ENCODE measurements at places on chromosomes 7 and 10. TPM values are rescaled to one million over a fixed set of nuclear protein-coding genes. Genes with fewer than 3 reads are reported as not detected.

GRCh38 chr10:1094112-1095057 is 38.2 kb downstream of the WDR37 start:
- no peak for DNase-seq

GRCh38 chr10:22849077-22849805 is 78.6 kb upstream of the ARMC3 start:
- peak; percentile 33 for DNase-seq

GRCh38 chr7:104838537-104839299 is 175.3 kb upstream of the KMT2E start:
- no peak for DNase-seq

GRCh38 chr7:127758105-127758504 is 106.1 kb downstream of the SND1 start:
- DNase-seq, result no peak

DNA sequence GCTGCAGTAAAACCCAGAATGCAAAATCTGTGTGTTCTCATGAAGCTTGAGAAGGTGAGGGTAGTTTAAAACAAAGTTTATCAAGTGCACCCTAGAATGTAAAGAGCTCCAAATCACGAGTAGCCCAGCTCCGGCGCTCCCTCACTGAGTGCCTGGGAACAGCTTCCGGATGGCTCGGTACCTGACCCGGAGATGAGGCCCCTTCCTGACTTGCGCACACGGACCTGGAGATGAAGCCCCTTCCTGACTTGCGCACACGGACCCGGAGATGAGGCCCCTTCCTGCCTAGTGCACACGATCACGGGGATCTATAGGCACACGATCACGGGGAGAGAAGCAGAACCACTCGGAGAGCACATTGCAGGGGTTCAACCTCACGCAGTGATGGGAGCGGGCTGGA is 322.1 kb upstream of the RNF32 start:
- no peak for DNase-seq

DNA sequence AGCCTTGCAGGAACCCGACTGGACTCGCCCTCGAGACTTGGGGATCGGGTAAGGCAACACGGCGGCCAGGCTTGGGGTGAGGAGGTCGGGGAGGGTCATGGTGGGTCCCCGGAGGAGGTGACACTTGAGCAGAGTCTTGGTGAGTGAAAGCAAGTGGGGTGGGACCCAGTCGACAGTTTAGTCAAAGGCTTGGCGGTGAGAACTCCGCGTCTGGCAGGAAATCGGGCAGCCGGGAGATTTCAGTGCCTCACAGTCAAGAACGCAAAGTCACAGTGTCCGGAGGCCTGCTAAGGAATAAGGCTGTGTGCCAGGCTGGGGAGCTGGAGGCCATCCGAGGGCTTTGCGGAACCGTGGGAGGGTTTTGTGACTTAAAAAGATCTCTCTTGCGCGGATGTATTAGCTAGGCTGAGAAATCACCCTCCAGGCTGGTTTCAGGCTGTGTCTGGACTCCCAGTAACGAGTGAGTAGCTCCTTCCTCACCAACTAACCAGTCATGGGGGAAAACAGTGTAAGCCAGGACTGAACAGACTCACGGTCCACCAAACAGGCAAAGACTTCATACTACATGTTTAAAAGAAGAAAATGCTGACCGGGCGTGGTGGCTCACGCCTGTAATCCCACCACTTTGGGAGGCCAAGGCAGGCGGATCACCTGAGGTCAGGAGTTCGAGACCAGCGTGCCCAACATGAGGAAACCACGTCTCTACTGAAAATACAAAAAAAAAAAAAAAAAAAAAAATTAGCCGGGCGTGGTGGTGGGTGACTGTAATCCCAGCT is 613 bp downstream of the AP5Z1 start:
- DNase-seq, result peak; percentile 47

DNA sequence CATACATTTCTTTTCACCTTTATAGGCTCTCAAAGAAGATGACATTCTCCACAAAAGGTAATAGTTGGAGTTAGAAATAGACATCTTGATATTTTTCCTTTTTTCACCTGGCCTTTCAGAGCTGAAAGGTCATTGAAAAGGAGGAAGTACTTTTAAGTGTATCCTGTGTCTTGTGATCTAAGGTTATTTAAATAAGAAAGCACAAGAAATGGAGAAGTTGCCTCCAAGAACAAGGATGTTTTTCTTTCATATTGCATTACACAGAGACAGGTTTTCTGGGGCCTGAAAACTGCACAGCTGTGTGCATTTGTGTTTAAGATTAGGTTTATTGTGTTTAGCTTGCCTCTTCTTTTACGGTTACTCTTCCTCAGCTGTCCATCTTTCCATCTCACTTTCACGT is 103.4 kb upstream of the SEMA3D start:
- DNase-seq, result no peak

- no peak for DNase-seq
Measured at GRCh38 chr10:29699621-29700020, 64.8 kb upstream of the SVIL start.

DNA sequence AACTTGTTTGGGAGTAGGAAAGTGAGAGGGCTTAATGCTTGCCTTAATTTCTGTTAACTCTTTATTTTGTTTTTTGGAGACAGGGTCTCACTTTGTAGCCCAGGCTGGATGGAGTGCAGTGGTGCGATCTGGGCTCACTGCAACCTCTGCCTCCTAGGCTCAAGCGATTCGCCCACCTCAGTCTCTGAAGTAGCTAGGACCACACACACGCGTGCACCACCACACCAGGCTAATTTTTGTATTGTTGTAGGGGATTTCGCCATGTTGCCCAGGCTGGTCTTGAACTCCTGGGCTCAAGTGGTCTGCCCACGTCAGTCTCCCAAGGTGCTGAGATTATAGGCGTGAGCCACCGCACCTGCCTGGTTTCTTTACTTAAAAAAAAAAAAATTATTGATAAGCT is 1.9 kb downstream of the PPP2R2D start:
- DNase-seq, result no peak

Gene HYAL4
- not detected for polyA plus RNA-seq

Gene ZP3
- polyA plus RNA-seq, result 1.6 TPM

Gene NUDT13
- polyA plus RNA-seq, result 3.0 TPM
